Stimulated activated CD4-positive, alpha-beta T cell treated with anti-CD3 and anti-CD28 coated beads, Interleukin-2, amount 100 ng/mL, for 24 hours (primary cell): ENCODE measurements at places on chromosomes 11 and 22.

GRCh38 chr11:57776031-57776521, 14.5 kb downstream of the CTNND1 start:
- DNase-seq = no peak

DNA sequence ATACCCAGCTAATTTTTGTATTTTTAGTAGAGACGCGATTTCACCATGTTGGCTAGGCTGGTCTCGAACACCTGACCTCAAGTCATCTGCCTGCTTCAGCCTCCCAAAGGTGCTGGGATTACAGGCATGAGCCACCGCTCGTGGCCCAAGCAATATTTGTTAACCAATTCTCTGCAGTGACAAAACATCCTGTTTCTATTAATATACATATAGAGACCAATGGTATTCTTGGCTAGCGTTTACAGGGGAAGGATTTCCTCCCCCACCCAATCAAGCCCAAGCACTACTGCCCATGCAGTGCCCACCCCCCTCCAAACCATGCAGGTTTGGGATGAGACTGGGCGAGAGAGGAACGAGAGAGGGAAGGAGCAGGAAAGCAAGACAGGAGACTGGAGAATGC, 53.1 kb downstream of the APOL3 start:
- no peak for DNase-seq

DNA sequence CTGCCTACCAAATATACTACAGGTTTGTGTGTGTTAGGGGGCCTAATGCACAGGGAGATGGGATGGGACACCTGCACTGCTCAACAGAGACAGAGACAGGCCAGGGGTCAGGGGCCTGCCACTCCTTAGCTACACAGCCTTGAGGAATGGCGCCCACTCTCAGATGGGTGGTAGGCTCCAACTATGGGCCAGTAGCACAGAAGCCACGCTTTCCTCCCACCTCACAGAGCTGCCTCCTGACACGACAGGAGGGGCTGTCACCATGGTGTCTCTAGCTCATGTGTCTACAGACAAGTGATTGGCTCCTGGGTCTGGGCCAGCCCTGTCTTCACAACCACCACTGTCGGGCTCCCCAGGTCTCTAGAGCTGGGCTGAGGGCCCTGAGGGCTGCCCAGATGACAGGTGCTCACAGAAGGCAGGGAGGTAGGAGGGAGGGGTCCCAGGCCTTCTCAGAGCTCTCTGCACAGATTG, 81.8 kb downstream of the DGCR2 start:
- DNase-seq = no peak

DNA sequence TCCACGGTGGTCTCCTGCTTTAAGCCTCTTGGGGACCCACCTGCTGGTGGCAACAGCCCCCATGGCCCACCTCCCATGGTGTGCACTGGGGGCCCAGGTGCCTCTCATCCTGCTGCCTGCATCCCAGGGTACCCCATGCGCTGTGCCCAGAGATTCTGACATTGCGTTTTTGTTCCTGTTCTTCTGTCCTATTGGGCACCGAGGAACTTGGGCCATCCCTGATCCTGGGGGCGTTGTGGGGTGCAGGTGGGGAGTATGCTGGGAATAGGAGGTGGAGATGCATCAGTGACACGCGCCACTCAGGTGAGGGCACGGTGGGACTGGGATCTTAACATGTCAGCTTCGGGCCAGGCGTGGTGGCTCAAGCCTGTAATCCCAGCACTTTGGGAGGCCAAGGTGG, 12.4 kb upstream of the NAP1L4 start:
- no peak for DNase-seq

DNA sequence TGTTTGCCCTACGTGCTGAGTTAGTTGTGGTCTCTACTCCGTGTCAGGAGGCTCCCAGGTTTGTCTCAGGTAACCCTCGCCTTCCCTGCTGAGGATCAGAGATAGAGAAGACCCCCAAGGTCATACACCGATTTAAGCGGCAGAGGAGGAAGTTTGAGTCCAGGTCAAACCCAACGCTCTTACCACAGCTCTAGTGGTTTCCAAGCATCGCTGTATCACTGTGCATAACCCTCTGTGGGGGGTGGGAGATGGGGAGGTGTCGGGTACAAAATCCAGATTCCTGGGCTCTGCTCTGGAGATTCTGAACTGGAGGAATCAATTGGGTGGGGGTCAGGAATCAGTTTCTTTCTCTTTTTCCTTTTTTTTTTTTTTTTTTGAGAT, 627 bp downstream of the DNAJC4 start:
- no peak for DNase-seq

DNA sequence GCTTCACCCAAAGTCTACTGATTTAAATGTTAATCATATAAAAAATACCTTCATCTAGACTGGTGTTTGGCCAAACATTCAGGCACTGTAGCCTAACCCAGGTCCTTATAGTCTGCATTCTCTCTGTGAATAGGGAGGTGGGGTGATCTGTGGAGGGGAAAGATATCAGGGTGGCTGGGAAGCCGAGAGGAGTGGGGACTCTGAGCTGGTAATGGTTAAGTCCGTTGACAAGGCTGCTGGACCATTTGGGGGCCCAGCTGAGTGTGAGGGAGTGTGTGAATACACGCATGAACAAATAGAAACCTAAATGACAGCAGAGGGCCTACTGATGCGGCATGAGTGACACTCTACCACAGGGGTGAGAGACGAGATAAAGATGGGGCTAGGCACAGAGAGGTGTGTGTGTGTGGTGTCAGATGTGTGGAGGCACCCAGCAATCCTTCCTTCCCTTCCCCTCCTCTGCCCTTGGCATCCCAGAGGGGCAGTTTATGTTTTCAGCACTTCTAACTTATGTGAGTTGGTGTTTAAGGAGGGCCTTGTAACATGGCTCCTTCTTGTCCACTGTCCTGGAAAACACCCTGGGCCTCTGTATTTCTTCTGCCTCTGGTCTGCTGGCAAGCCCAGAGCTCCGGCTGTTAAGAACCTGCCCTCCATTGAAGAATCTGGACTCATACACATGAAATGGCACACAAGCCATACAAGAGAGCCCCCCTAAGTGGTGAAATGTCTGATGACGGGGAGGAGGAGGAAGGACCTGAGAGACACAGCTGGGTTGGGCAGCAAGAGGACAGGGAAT, 249.1 kb upstream of the TBCEL start:
- no peak for DNase-seq

DNA sequence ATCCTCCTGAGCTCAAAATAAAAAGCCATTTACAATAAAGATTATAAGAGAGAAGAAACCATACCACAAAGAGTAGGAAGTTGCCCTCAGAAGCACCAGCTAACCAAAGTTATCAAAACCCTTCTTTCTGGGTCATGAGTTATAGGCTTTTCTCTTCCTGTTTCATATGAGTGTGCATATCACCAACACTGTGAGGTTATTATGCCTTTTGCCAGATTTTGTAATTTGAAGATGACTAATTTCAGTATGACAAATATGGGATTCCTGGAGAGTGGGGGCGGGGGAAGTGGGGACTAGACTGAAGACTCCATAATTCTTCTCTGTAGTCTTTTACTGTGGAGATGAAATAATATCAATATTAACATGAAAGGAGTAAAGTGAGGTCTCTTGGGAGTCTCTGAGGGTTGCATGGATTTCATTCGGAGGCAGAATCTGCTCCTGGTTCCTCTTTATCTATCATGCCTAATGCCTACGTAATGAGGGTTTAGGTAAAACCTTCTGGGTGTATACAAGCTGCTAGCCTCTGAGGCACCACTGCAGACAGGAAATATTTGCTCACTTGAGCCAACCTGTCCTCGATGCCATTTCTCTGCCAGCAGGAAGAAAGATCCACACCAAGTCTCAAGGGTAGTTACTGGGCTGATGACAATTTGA, 2.1 kb downstream of the LPXN start:
- DNase-seq = peak; percentile 81

- no peak for DNase-seq
Measured at GRCh38 chr11:44758983-44759382, 32.2 kb downstream of the TSPAN18 start.

- DNase-seq = peak; percentile 40
Measured at GRCh38 chr11:68215087-68215445, 2.0 kb upstream of the KMT5B start.

GRCh38 chr22:32378707-32379272, 21.1 kb downstream of the RFPL3 start:
- peak; percentile 28 for DNase-seq

DNA sequence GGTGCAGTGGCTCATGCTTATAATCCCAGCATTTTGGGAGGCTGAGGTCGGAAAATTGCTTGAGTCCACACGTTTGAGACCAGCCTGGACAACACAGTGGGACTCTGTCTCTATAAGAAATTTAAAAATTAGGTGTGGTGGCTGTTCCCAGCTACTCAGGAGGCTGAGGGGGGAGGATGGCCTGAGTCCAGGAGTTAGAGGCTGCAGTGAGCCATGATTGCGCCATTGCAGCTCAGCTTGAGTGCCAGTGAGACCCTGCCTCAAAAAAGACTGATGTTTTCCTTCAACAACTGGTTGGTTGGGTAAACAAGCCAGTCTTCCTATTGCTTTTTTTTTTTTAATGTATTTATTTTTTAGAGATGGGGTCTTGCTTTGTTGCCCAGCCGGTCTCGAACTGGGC, 9.2 kb downstream of the XBP1 start:
- DNase-seq = no peak

DNA sequence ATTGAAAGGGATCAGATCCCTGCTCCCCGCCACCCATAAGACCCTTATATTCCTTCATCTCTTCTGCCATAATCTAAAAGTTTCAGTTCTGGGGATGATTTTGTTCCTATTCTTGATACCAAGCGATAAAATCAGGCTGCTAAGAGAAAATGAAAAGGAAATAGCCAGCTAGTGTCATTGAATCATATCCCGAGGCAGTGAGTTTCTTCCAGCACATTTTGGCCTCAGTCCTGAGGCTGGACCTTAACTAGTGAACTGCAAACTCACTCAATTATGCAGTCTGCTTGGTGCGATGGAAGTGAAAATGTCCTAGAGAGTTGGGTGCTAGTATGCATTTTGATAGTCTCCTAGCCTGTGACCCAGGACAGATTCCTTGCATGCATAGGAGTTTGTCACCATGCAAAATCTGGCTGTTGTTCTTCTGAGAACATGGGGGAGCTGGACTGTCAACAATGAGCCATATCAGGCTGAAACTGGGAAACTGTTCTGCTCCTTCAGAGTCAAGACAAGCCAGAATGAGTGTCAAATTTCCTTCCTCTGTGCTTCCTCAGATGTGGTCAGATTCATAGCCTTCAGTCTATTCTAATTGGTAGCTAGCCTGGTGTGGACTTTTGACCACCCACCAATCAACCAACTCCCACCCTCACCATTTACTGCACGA, 102.9 kb downstream of the CCDC81 start:
- no peak for DNase-seq

- DNase-seq = no peak
Measured at GRCh38 chr11:18071098-18071705, 25.1 kb upstream of the TPH1 start.

GRCh38 chr22:19730655-19731360, 7.5 kb downstream of the GP1BB start:
- DNase-seq = peak; percentile 90

DNA sequence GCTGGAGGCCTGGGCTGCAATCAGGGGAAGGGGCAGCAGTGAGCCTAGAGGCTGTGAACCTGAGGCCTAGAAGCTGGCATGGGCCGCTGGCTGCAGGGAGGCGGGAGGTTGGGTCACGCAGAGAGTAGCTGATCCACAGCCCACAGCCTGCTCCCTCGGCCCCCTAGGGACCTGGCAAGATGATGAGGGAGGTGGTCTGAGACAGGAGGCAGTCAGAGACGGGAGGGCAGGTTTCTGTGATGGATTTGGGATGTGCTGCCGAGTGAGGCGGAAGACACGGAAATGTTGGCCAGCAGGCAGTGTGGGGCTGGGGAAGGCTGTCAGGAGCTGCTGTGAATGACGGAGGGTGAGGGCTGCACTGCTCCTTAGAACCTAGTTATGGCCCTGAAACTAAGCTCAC, 22.7 kb downstream of the LRFN4 start:
- DNase-seq = no peak

DNA sequence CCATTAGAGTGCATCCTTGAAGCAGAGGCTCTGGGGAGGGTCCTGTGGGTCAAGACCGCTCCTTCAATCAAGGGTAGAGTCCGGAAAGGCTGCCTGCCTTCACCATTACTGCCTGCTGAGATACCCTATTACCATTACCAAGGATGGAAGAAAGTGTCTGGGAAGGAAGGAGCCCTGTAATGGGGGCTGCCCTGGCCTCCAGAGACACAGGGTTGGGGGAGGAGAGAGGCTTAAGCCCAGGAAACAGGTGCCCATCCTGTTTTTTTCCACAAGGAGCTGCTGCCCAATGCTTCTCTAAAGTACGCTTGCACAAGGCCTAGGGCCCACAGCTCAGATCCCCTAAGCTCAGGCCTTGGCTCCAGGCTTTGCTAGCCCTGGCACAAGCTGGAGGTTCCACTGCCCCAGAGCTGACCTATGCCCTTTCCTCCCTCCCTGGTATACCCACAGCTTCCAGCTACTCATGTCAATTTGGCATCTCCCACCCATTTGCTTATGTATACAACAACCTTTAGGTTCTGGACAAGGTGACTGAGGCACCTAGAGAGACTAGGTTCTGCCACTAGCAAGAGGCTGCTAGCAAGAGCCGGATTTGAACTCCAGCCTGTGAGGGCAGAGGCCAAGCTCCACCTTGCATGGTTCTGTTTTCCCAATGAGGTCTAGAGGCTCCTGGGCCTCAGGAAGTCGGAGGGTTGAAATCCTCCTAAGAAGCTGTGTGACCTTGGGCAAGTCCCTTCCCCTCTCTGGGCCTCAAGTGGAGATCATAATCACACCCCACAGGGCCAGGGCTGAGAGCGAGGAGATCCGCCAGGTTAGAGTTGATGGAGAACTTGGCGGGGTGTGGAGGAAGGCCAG, 1.5 kb upstream of the PLCB3 start:
- no peak for DNase-seq

- DNase-seq = no peak
Measured at GRCh38 chr11:32899438-32899837, 6.8 kb downstream of the QSER1 start.

- DNase-seq = no peak
Measured at GRCh38 chr11:10289765-10290380, 4.1 kb downstream of the SBF2 start.

DNA sequence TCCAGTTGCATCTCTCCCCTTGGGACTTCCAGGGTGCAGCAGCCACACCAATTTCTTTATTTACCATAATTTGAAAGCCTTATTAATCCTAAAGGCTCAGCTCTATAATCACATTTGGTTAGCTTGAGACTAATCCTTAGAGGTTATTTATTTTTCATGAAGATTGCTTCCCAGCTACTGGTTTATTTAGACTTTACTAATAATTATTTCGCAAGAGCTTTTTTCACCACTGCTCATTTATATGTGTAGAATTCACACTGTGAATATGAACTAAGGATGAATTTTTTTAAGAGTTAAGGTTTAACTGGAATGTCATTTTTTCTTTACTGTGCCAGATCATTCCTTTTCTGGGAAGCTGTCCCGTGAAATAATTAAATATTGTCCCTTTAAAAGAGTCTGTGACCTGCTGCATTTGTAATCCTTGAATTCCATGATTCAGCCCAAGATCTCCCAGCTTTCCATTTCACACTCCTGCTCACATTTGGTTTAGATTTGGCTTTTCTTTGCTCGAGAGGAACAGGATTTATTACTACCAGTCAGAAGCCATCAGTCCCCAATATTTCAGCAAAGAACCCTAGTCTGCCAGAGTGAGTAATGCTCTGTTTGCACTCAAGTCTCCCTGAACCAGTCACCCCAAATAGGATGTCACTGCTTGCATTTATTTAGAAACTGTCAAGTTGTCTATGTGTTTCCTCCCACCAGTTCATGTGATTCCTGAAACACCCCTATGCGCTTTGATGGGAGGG, 4.4 kb upstream of the CD44 start:
- no peak for DNase-seq
